CD4-positive, CD25-positive, alpha-beta regulatory T cell (primary cell): ENCODE measurements at places on chromosomes 7 and 10.

GRCh38 chr7:135342887-135343286 lies 109.2 kb downstream of the STRA8 start:
- H3K27ac ChIP-seq = no peak overlapping the region
- no peaks in the 10 kb centered on the region for H3K36me3 ChIP-seq
- DNase-seq = no peak
- H3K4me1 ChIP-seq = no peaks in the 10 kb centered on the region
- H3K4me3 ChIP-seq = no peak overlapping the region
- no peaks in the 10 kb centered on the region for H3K27me3 ChIP-seq

DNA sequence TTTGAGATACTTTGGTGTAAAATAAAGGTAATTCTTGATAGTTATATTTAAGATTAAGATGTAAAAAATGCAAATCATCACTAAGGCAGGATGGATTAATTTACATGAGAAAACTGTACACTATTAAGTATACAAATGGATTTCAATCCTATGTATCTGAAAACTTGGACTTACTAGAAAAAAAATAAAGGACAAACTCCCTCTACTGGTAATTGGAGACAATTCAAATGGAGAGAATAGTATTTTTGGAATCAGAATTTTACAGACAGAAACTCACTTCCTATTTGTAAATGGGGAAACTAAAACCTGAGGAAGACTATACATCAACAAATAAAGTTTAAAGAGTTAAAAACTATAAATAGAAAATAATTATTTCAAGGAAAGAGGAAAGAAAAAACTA lies 62.6 kb downstream of the CUL2 start:
- H3K36me3 ChIP-seq = peaks cover 77% of the 10 kb centered on the region
- H3K4me3 ChIP-seq = no peak overlapping the region
- DNase-seq = no peak
- no peak overlapping the region for H3K27ac ChIP-seq

DNA sequence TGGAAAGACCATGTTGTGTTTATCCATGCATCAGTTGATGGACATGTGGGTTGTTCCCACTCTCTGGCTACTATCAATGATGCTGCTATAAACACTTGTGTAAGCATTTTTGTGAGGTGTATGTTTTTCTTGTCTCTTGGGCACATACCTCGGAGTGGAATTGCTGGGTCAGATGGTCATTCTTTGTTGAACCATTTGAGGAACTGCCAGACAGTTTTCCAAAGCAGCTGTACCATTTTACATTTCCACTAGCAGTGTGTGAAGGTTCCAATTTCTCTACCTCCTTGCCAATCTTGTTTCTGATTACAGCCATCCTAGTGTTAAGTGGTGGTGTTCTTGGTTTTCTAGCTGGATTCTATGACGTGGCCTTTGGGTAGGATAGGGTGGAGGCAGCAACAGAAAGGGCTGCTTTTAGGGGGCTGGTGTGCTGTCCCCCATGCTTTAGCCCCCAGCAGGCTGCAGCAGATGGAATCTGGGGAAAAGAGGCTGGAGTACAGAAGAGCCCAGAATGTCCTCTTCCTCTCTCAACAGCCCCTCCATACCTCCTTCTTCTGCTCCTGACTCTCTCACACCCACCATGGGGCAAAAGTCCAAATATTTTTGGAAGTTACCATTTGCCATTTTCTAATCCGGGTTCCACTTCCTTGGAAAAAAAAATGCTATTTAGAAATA lies 352.7 kb downstream of the FRMD4A start:
- no peak for DNase-seq
- no peaks in the 10 kb centered on the region for H3K4me1 ChIP-seq
- H3K36me3 ChIP-seq = no peaks in the 10 kb centered on the region
- H3K27ac ChIP-seq = no peak overlapping the region
- no peak overlapping the region for H3K4me3 ChIP-seq

- no peaks in the 10 kb centered on the region for H3K36me3 ChIP-seq
- H3K4me1 ChIP-seq = no peaks in the 10 kb centered on the region
- DNase-seq = no peak
- no peak overlapping the region for H3K27ac ChIP-seq
- peaks cover 5% of the 10 kb centered on the region for H3K27me3 ChIP-seq
- no peak overlapping the region for H3K4me3 ChIP-seq
These were observed 111.6 kb downstream of the HTR5A start for GRCh38 chr7:155181768-155182167.

GRCh38 chr7:91240376-91240941 lies 23.8 kb upstream of the FZD1 start:
- H3K27me3 ChIP-seq = no peaks in the 10 kb centered on the region
- no peaks in the 10 kb centered on the region for H3K4me1 ChIP-seq
- no peak overlapping the region for H3K27ac ChIP-seq
- H3K4me3 ChIP-seq = no peak overlapping the region
- DNase-seq = no peak

DNA sequence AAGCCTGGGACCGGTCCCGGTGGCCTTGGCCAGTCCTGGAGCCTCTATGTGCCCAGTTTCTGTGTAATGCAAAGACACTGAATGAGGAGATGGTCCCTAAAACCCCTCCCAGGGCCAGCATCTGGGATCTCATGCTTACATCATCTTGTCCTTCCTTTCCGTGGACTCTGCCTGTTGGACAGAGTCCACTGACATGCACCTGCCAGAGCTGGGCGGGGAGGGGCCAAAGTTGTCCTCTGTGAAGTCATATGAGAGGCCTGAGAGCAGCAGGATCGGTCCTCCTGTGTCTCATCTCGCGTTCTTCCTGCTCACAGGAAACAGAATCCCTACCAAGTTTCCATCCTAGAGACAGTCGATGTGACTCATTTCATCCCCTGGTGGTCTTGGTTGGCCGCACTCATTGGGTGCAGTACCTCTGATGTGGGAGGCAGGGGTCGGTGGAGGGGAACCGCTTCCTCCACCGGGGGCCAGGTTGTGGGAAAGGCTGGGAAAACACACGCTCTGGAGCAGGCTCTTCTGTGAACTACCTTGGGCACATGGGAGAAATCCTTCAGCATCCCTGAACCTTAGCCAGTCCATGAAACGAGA lies 389.6 kb upstream of the PODXL start:
- H3K36me3 ChIP-seq = no peaks in the 10 kb centered on the region
- H3K4me3 ChIP-seq = no peak overlapping the region
- no peak for DNase-seq
- no peak overlapping the region for H3K27ac ChIP-seq
- H3K27me3 ChIP-seq = no peaks in the 10 kb centered on the region
- no peaks in the 10 kb centered on the region for H3K4me1 ChIP-seq
